ENCODE measurements at places on chromosomes 11 and 22.
A peak's percentile ranks its signal among the peaks of the same experiment; 100 is the strongest.

DNA sequence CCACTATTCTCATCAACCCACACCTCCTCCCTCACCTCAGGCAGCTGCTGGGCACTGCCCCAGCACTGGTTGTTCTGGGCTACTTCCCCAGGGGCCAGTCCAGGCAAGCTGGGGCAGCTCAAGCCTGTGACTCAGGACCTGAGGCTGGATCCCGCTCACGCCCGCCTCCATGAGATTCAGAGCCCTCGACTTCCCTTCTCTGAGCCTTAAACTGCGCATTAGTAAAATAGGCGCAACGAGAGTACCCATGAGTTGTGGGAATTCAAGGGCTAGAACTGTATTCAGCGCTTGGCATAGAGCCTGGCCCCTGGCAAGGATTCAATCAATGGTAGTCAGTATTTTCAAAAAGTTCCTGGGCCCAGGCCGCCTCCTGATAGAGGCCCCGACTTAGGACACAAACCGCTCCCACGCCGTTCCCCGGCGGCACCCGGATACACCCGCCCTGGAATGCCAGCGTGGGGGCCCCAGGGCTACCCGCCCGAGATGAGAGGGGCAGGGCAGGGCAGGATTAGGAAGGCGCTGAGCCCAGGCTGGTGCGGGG, 723 bp upstream of the CD82 start:
- DNase-seq, result no peak

GRCh38 chr11:45984192-45984591, 61.7 kb downstream of the LARGE2 start:
- no peak for DNase-seq

- no peak for DNase-seq
Observed at GRCh38 chr11:13875643-13876042, 86.9 kb upstream of the SPON1 start.

DNA sequence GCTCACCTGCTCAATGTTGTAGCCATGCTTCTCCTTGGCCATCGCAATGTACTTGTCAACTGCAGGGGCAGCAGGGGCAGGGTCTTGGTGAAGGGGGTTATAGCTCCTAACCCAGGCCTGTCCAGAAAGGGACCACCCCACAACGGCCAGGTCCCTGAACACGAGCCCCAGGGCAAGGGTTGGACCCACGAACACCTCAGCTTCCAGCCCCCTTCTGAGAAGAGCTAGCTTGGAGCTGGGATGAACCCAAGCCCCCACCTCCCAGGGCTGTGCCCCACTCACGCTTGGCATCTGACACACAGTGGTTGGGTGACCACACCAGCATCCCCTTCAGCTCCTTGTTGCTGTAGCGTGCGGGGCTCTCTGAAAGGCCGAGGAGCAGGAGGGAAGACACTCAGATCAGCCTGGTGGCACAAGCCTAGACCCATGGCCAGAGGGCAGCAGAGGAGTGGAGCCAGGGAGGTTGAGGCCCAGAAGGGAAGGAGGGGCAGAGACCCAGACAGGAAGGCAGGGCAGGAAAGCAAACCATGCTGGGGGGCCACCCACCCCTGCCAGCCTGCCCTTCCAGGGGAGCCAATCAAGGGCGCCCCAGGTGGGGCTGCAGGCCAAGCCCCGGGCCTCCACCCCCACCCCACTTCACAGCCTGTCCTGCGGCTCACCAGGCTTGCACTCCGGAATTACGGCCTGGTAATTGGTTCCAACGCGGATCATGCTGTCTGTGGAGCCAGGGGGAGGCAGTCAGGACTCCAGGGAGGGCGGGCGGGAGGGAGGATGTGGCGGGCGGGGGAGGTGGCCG, 1.9 kb downstream of the RCOR2 start:
- no peak for DNase-seq

DNA sequence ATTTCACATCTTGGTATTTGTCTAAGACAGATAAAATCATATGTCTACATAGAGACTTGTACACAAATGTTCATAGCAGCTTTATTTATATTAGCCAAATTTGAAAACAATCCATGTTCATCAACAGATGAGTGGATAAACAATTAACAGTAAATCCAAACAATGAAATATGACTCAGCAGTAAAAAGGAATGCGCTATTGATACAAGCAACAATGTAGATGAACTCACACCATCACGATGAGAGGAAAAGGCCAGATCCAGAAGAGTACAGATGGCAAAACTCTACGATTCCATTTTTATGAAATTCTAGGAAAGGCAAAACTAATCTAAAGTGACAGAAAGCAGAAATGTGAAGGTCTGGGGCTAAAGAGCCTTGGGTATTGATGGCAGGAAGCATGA, 384.3 kb downstream of the NTM start:
- no peak for DNase-seq

DNA sequence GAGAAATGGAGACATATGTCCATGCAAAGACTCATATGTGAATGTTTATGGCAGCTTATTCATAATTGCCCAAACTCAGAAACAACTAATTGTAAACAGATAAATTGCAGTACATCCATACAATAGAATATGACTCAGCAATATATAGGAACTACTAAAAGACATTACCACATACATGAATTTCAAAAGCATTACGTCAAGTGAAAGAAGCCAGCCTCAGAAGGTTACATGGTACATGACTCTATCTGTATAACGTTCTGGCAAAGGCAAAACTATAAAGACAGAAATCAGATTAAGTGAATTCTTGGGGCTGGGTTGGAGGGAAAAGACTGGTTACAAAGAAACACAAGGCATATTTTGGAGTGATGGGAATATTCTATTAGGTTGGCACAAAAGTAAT, 7.2 kb downstream of the KCTD21 start:
- DNase-seq, result no peak

GRCh38 chr11:133086518-133086917, 445.8 kb downstream of the OPCML start:
- no peak for DNase-seq

- no peak for DNase-seq
Observed at GRCh38 chr11:73530109-73530508, 67.8 kb downstream of the FAM168A start.

DNA sequence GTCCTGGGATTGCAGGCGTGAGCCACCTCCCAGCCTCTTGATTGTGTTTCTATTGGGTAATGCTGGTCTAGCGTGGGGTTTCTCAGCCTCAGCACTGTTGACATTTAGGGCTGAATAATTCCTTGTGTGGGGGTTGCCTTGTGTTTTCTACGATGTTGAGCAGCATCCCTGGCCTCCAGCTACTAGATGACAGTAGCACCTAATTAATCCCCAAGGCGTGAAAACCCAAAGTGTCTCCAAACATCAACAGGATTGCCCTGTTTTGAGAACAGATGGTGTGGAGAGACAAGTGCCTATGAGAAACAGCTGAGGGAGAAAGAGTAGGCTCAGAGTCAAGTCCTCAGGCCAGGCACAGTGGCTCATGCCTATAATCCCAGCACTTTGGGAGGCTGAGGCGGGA, 67.2 kb downstream of the SGSM1 start:
- DNase-seq, result no peak

DNA sequence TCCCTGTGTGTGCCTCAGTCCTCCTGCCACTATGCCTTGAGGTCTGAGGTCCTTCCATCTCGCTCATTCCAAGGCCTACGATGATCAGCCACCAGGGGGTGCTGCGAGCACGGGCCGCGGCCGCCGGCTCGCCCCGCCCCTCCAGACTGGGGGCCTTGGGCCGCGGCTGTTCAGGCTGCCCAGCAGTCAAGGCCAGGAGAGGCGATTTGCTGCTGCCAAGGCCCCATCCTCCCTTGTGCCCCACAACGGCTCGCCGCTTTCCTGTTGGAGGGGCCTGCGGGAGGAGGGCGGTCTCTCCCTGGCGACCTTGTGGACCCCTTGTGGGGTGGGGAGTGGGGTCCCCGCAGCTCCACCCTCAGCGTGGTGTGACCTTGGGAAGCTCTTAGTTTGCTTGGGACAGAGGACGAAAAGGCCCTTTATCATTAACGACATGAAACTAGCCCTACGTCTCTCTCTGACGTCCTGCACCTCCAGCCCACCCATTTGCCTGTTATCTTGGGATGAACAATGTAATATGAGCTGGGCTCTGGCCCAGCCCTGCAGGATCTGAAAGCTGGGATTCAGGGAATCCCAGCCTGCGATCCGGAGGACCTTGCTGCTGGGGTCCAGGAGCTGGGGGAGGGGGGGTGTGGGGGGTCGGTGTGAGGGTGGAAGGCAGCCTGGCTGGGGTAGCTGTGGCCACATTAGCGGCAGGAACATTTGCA, 5.3 kb upstream of the GALR3 start:
- DNase-seq, result peak; percentile 39

- DNase-seq, result no peak
Observed at GRCh38 chr11:75503531-75504099, 22.1 kb downstream of the GDPD5 start.

GRCh38 chr11:122741613-122742300, 86.2 kb downstream of the UBASH3B start:
- DNase-seq, result no peak

GRCh38 chr11:112785719-112786118, 175.5 kb upstream of the NCAM1 start:
- DNase-seq, result no peak

DNA sequence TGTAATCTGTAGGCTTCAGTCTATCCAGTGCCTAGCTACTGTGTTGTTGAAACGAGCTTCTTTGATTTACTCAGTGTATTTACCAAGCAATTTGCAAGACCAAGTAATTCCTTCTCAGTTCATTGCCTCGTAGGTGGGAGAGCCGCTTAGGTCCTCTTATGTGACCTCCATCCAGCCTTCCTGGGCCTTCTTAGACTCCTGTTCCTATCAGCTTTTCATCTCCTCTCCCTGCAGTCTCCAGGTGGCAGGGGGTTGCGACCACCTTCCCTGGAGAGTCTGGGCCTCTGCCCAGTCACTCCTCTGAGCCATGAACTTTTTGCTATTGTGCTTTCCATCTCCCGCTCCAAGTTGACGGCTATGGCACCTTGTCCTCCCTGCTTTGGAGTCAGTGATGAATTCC, 251.8 kb downstream of the KIRREL3 start:
- no peak for DNase-seq

- DNase-seq, result no peak
Observed at GRCh38 chr11:109677876-109678275, 255.9 kb downstream of the C11orf87 start.

DNA sequence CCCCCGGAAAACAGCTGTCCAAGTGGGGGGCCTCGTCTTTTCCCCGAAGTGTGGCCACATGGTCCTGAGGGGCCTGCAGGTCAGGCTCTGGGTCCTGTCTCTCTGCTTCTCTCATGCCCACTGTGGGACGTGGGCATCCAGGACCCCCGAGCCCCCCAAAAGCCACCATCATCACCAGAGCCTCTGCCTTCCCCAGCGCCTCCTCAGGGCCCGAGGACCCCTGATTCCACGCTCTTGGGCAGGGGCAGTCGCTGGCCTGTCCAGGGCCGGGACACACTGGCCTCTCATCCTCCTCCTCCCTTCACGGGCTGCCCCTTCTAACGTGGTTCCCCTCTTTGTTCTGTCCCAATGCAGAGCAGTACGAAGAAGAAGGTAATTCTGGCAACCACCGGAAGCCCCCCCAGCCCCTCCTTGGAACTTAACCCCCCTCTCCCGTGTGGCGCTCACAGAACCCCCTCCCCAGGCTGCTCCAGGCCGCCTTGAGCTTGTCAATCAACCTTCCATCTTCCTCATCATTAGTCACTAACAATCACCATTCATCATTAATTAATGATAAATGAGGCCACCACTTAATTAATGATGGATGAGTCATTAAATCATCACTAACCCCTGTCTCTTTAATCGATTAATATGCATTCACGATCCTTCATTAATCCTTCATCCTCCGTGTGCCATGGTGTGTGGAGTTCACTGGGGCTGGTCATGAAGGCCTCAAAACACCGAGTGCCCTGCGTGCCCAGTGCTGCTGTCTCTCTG, 3.9 kb downstream of the TNNT3 start:
- no peak for DNase-seq

DNA sequence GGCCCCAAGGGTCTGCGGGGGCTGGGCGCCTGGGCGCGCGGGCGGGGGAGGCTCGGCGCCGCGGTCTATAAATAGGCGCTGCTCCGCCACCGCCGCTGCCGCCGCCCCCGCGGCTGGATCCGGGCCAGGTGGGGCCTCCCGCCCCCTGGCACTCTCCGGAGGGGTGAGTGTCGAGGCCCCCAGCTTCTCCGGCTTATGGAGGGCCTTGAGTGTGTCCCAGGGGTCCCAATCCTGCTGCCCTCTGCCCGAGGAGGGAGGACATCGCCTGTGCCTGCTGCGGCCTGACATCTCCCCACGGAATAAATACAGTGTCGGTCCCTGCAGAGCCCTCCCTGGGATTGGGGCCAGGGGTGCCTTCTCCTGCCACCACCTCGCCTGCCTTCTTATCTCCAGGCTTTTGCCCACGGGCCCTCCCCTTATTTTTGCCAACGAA, 4.3 kb upstream of the GP1BB start:
- DNase-seq, result no peak

DNA sequence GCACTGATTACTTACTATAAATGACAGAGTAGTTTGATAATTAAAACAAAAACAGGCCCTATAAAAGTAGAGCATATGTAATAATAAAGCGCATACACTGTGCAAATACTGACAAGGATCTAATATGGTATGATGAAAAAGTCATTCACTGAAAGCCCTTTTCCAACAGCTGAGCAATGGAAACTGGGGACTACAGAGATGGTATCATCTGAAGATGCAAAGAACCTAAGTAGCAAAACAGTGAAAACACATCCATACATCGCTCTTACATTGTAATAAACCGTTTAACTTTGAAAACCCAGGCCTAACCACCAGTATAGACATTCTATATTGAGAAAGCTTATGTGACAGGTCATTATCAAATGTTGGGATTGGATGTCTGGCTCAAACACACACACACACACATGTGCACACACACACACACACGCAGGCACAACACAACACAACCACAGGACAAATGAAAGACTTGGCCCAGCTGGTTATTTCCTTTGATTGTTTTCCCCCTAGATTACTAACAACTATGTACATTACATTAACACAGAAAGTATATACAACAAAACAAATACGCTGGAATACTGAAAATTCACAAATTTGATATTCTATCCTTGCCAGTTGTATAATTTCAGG, 119.5 kb downstream of the APOL5 start:
- DNase-seq, result no peak

GRCh38 chr11:47991266-47991830, 11.0 kb downstream of the PTPRJ start:
- no peak for DNase-seq

DNA sequence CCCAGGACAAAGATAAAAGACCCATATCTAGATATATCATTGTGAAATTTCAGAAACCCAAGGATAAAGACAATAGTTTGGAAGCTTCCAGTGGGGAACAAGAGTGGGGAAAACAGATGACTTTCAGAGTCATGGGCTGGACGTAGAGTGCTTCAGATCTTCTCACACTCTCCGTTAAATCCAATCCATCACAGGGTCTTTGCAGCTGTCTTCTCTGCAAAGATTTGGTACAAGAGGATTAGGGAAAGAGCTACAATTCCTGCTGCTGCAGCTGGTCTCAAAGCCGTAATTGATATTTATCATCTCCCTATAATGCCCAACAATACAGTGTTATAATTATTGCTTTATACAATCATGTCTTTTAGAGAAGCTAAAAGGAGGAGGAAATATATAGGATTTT, 63.4 kb upstream of the CLPB start:
- DNase-seq, result no peak

- peak; percentile 92 for DNase-seq
Observed at GRCh38 chr11:65422633-65423515, at the start of gene NEAT1. TSS of gene NEAT1 (plus strand) at chr11:65422798.

- no peak for DNase-seq
Observed at GRCh38 chr11:47222696-47223095, 7.9 kb downstream of the DDB2 start.

GRCh38 chr11:102853956-102854355, 10.5 kb upstream of the MMP3 start:
- no peak for DNase-seq

GRCh38 chr22:23922921-23923320, 28.7 kb downstream of the MIF start:
- DNase-seq, result no peak

GRCh38 chr11:98625526-98625925, 395.2 kb upstream of the CNTN5 start:
- no peak for DNase-seq
